ENCODE measurements at places on chromosomes 2 and 18. TPM values are rescaled to one million over a fixed set of nuclear protein-coding genes. Genes with fewer than 3 reads are reported as not detected.

MRPL44 gene
- 42.0 TPM for total RNA-seq

VWC2L gene
- total RNA-seq, result not detected

REG1B gene
- total RNA-seq, result not detected

TMEM17 gene
- 0.22 TPM for total RNA-seq

HEATR5B gene
- total RNA-seq, result 23.2 TPM

VWA3B gene
- not detected for total RNA-seq

STARD6 gene
- not detected for total RNA-seq

MOB1A gene
- total RNA-seq, result 155 TPM

FAM98A gene
- total RNA-seq, result 72.6 TPM

ERBB4 gene
- total RNA-seq, result not detected

SLC14A1 gene
- 0.17 TPM for total RNA-seq

- no peak for ATAC-seq
These were observed 66.6 kb downstream of the ACKR3 start for GRCh38 chr2:236636261-236636660.

DNA sequence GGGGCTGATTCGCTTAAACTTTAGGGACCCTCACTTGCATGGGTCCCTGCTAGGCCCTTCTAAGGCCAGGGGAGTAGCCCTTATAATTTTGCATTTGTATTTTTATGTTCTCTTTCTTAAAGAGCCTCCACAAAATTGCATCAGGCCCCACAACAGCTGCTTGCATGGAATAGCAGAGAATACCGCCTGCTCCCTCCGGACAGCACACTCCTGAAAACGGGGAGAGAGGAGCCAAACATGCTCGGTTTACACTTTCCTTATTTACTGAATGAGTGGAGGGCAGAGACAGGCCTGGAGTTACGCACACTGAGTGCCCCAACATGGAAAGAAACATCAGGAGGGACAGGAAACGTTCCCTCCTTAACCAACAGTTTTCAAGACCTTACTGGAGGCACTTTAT lies 132.2 kb downstream of the ANTXR1 start:
- no peak for ATAC-seq

DNA sequence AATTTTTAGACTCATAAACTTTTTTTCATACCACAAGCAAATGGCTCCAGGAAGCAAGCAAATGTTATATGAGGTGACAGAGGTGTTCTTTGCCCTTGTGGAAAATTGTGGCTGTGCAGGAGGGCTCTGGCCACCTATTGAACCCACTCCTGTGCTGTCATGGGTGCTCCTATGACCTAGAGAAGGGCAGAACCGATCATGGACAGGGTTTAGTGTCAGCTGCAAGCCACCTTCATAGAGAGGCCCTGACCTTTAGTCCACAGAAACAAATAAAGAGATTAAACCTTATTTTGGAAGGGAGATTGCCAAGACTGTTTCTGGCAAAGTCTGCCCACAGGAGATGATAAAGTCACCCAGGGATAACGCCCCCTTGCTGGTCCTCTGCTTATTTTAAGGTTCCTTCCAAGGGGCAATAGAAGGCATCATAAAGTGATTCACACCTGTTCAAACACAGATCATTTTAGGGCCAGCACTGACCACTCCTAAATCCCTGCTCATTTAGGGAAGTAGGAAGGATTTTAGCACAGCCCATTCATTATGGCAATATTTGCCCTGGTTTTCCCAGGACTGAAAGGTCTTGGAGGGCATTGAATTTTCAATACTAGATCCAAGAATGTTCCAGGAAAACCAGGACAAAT lies 26.1 kb upstream of the STAT4 start:
- no peak for ATAC-seq

GRCh38 chr2:173157676-173158293 lies 82.1 kb downstream of the MAP3K20 start:
- no peak for ATAC-seq

- ATAC-seq, result no peak
These were observed 127.7 kb downstream of the DOK6 start for GRCh38 chr18:69528435-69528834.

- no peak for ATAC-seq
These were observed 46.1 kb downstream of the SOWAHC start for GRCh38 chr2:109660046-109660860.

GRCh38 chr18:11392980-11393885 lies 216.2 kb upstream of the SLC35G4 start:
- ATAC-seq, result no peak

DNA sequence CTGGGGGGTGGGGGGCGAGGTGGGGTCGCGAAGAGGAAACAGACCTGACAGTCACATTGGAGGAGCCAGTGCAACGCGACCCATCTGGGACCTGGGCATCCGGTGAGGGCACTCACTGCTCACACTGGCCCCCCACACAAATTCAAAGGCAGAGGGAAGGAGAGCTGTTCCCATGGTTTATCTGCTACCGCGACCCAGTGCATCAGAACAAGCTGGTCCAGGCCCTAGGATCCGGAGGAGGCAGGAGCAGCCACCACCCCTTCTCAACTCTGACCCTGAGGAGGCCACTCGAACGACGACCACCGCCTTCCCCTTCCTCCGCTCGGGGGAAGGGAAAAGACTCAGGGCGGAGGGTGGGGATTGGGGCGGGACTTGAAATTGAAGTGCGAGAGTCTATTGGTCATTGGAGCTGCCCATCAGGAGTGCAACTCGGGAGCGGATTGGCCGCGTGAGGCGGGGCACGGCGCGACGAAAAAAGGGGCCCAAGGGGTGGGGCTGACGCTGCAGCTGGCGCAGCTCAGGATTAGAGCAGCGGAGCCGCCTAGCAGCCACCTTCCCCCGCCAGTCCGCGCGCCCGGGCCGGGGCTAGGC lies at the start of gene CDK5R2:
TSS of gene CDK5R2 (plus strand) at position 526 of the 591 bp plus-strand sequence. CDS start 155 bp downstream, outside the sequence.
- ATAC-seq, result peak; percentile 97

DNA sequence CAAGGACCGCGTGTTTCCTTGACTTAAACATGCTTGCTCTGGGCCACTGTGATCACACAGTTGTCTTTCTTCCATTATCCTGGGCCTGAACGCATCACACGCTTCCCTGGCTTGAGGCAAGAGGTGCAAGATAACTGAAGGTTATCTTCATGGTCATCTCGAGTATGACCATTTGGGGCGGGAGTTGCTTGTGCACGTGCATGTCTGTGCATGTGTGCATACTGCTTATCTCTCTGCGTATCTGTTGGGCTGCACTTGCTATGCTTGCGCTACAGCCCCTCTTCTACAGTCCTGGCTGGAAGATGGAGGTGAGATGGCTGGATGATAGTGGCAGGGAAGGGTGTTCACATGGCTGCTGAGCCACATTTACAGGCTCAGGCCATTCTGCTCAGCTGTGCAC lies 27.2 kb upstream of the EFR3B start:
- ATAC-seq, result no peak

DNA sequence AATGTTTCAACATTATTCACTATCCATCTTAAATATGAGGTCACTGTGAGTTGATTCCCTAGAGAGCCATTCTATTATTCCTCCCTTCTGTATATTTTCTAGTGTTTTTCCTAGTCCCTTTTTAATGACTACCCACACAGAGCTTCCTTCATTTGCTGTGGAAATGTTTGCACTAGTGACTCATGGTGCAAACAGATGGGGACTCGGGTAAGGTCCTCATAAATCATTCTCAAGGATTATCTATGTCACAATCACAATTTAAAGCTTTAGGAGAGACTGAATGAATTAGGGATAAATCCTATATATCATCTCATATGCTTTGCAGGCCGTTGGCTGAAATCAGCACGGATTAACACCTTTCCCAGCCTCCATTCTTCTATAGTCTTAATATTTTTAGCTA lies 159.6 kb downstream of the DCC start:
- no peak for ATAC-seq

DNA sequence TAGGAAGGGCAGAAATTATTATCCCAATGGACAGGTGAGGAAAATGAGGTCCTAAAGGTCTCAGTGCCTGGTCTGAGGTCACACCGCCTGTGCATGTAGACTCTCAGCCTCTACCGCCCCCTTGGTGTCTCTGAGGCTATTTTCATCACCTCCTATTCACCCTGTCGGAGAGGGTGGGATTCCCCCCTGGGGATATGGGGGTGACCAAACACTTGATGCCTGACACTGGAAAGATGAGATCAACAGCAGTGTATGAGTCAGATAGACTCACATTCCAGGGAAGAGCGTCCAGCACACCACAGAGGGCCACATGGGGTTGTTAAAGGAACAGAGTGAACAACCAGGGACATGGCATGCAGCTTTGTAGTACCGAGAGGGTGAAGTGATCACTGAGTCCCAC lies 199.7 kb downstream of the SMAD2 start:
- no peak for ATAC-seq

GRCh38 chr2:149597050-149597667 lies 9.6 kb upstream of the MMADHC start:
- ATAC-seq, result no peak
